ENCODE measurements at places on chromosomes 11 and 22.

- DNase-seq: no peak
These were observed 2.6 kb downstream of the KLHDC7B start for GRCh38 chr22:50548040-50548920.

- DNase-seq: no peak
These were observed 21.0 kb downstream of the OTUB1 start for GRCh38 chr11:64007160-64007628.

DNA sequence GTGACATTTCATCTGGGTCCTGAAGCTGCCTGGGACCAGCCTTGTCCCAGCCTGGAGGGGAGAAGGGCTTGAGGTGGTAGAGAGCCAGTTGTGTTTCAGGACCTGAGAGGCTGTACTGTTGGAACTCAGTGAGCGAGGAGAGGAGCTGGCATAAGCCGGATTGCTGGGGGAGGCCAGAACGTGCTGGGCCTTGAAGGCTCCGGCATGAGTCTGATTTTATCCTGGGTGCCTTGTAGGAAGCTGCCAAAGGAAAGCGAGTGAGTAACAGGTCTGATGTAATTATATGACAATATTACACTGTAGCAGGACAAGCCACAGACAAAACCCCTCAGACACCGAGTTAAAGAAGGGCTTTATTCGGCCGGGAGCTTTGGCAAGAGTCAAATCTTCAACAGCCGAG, 17.2 kb downstream of the AP2A2 start:
- no peak for DNase-seq

- no peak for DNase-seq
These were observed 69.7 kb downstream of the TEAD1 start for GRCh38 chr11:12743834-12744449.

DNA sequence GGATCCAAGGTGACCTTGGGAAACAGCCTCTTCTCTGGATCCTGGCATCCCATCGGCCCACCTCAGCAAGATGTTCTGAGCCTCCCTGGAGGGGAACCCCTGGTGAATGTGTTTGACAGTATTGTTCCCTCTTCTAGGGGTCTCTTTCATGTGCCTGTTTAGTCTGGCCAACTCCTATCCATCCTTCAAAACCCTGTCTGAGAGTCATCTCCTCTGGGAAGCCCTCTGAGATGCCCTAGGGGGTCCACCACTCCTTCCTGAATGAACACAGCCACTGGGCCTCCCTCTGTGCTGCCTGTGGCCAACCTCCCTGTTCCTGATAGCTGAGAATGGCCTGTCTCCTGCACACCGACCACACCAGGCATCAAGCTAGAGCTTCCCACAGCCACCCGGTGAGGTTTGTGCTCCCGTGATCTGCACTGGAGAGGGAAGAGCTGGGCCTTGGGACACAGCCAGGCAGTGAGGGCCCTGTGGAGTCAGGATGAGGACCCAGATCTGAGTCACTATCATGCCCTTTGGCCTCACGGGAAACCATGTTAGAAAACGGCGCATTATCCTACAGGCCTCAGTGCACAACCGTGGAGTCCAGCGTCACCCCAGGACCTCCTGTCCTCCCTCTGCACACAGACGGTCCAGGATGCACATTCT, 8.8 kb downstream of the WNT7B start:
- no peak for DNase-seq

DNA sequence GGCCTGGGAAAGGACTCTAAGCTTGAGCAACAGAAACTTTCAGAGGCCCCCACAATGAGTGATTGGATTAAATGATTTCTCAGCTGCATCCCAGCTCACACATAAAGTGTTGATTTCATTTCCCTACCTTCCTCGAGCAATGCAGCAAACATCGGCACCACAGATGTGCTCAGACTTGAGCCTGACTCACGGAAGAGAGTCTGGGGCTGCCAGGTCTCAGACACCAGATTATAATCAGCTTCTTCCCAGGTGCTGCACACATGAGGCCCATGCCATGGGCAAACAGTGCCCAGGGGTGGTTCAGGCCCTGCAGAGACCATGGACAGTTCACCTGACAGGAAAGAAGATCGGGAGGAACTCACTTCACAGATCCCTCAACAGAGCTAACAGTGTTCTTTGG, 226.6 kb upstream of the TENM4 start:
- no peak for DNase-seq

DNA sequence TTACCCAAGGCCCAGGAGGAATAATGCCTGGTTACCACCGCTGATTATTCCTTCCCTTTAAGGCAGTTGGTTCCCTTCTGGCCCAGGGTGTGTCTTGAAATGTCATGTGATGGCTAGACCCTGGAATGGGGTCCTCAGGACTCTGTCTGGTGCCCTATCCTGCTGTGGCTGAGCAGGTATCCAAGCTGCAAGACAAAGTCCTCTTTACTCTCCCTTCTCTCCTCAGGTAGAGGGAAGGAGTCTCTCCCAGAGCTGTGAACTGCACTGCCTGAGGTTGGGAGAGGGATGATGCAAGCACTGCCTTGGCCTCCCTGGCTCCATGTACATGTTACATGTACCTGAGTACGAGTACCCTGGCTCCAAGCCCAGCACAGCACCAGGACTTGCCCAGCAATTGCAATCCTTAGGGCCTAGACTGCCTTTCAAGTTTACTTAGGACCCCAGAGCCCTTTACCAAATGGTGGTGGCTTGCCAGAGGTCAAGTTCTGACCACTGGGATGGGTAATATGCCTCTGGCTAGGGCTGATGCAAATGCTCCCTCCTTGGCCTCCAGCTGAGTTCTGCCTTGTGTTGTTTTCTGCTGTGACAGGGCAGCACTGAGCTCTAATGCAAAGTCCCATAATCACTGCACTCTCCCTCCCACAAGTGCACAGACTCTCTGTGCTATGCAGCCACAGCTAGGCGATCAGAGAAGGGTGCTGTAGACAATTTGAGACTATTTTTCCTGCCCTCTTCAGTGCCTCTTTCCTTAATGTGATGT, 20.7 kb upstream of the AQP11 start:
- no peak for DNase-seq

GRCh38 chr11:8086001-8086479, 5.0 kb downstream of the TUB start:
- DNase-seq: no peak

GRCh38 chr22:42869888-42870480, 12.9 kb upstream of the ARFGAP3 start:
- no peak for DNase-seq

DNA sequence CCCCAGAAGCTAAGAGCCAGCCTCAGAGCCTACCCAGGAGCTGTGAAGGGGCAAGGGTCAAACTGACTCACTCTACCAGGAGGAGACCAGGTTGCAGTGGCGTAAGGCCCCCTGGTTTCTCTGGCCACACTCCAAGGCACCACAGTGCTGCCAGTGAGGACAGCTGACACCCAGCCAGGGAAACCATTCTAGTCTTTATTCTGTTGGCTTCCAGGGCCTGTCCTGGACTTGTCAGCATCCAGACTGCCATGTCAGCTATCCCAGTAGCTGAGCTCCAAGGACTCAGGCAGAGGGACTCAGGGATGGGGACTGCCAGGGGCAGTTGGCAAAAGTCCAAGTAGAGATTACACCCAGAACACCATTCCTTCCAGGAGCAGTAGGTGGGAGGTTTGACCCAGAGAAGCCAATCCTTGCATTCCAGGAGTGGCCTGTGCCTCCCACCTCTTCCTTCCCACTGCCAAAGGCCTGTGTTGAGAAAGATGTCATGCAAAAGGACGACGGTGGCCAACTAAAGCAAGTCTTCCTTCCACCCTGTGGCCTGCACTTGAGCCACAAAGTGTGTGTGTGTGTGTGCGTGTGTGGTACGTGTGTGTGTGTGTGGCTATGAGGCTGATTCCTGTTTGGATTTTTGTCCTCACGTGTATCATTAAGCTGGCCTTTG, 3.6 kb upstream of the MAPK8IP1 start:
- no peak for DNase-seq

- DNase-seq: no peak
These were observed 606 bp downstream of the RASSF7 start for GRCh38 chr11:561148-562003.

DNA sequence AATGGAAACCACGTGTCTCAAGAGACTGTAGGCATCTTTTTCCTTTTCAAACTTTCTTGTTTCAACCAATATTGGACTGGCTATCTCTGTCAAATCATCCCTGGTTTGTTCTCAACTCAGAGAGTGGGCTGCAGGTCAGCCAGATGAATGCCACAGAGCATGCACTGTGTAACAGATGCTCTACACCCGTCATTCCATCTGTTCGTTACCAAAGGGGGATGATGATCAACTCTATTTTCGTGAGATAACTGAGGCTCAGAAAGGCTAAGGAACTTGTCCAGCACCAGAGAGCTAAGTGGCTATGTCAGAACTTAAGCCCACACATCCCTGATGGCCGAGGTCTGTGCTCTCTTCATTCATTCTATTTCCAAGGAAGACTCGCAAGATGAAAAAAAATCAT, 42.1 kb downstream of the SLC1A2 start:
- DNase-seq: no peak

Data from lower leg skin (tissue), 4 donors.